NCI-H1436 treated with DMSO at 0.1 percent for 48 hours (cell line): ENCODE measurements at places on chromosomes 5 and 9.

DNA sequence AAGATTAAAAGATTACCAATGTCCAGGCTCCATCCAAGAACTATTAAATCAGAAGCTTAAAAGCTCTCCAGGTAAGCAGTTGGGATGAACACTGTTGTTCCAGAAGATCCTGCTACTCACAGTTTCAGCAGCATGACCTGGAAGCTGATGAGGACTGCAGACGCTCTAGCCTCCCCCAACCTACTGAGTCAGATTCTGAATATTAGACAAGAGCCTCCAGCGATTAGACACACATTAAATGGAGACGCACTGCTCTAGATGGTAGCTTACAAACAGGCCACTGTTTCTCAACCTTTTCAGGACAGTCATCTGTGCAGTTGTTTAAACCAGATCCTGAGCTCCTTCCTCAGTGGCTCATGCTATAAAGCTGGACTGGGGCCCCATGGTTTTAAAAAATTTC, 54.3 kb downstream of the MTMR12 start:
- DNase-seq = no peak

- DNase-seq = no peak
Observed at GRCh38 chr9:112031400-112031799, 134.8 kb downstream of the UGCG start.

- no peak for DNase-seq
Observed at GRCh38 chr9:99027443-99027842, 77.5 kb upstream of the TGFBR1 start.

- DNase-seq = no peak
Observed at GRCh38 chr9:34025062-34025461, 23.6 kb downstream of the UBAP2 start.

GRCh38 chr5:10056228-10056760, 193.4 kb downstream of the ATPSCKMT start:
- DNase-seq = no peak

DNA sequence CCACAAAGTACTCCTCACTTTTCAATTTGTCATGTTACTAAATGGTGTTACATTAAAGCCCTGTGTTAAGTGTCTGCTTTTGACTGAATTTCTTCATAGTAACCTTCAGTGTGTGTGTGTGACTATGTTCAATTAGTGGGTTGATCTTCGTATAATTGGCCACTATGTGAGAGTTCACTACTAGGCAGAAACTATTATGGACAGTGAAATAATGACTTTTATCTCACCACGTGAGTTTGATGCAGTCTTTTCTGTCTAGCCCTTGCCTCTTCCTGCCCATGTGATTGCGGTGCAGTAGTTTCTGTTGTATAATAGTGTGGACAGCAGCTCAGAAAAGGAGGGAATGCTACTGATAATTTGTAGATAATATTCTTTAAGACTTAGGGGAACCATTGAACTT, 1.8 kb upstream of the MAML1 start:
- DNase-seq = no peak
